Thymus (tissue), 14 donors: ENCODE measurements at places on chromosomes 3 and 15.

- no peak for DNase-seq
Measured at GRCh38 chr3:177810162-177810623, 612.9 kb upstream of the TBL1XR1 start.

DNA sequence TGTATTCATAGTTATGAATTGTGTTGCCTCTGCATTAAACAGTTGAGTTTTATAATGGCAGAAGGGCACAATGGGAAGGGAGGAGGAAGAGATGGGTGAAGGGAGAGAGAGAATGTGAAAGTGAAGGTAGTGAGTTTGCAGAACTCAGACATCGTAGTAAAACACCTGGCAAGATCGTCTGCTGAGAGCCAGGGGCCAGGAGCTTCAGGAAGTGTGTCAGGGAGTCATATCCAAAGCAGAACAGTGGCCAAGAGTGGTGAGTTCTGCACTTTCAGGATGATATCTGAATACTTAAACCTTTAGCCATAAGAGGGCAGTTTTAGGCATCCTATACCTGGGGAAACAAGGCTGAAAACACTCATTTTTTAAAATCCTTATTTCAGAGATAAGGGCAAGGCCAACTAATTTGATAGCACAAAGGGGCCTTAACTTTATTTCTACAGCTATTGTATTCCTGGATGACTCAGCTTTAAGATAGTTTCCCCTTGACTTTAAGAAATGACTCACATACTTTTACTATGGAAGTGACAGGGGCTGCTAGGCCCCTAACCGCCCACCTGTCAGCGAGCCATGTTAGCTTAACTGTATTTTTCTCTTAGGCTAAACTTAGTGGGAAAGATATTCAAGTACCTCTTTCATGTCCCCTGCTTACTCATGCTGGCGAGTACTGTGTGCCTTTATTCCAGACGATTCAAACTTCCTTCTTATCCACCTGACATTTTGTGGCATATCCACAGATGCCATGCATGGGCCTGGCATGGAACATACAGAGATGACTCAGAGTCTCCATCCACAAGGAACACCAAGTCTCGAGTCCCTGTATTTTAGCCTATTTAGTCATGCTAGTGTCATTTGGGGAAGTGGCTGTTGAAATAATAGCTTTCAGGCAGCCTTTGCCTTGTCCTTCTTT is 53.9 kb downstream of the RLBP1 start:
- DNase-seq = no peak

DNA sequence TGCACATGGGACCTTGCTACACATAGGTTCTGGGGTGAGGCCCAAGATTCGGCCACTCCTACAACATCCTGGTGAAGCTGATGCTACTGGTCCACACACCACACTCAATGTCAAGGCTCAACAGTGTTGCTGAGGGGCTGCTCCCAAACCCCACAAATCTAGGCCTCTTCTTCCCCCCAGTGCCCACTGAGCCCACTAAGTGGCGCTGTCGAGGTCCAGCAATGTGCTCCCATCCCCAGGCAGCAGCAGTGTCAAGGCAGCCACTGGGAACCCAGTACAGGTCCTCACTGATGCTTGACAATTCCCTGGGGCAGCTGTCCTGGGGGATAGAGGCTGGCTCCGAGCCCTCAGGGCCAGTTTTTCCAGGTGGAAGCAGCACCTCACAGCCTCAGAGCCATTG is 21.5 kb downstream of the SCN5A start:
- no peak for DNase-seq

GRCh38 chr3:128060473-128061381 is 8.5 kb downstream of the SEC61A1 start:
- no peak for DNase-seq

DNA sequence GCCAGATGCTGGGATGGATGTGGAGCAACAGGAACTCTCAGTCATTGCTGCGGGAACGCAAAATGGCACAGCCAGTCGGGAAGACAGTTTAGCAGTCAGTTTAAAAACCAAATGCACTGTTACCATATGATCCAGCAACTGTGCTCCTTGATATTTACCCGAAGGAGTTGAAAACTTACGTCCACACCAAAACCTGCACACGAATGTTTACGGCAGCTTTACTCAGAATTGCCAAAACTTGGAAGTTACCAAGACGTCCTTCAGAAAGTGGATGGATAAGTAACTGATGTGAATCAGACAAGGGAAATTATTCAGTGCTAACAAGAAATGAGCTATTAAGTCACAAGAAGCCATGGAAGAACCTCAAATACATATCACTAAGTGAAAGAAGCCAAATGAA is 36.1 kb upstream of the SLC41A3 start:
- no peak for DNase-seq
